Stimulated activated CD8-positive, alpha-beta memory T cell treated with anti-CD3 and anti-CD28 coated beads, Interleukin-15, amount 100 ng/mL, for 1 hour (primary cell): ENCODE measurements at places on chromosomes 5 and 9.

DNA sequence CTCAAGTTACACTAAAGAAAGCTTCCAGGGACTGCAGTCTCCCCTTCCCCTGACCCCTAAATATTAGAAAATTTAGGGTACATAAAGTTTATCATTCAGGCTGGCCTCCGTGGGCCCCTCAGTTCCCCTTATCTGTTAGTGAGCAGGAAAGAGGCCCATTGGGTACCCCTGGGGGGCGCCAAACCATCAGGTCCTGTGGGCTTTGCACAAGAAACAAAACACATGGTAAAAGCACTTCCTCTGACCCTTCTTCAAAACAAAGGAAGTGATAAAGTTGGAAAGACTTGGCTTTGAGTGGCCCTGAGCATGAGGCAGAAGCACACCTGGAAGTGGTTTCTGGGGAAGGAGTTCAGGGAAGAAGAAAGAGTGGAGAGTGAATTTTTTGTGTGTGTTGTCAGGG lies 213.0 kb downstream of the SMARCA2 start:
- no peak for DNase-seq

- DNase-seq, result no peak
Measured at GRCh38 chr5:83069096-83069799, 7.9 kb downstream of the TMEM167A start.

GRCh38 chr5:133919148-133920136 lies 49.0 kb downstream of the C5orf15 start:
- no peak for DNase-seq

DNA sequence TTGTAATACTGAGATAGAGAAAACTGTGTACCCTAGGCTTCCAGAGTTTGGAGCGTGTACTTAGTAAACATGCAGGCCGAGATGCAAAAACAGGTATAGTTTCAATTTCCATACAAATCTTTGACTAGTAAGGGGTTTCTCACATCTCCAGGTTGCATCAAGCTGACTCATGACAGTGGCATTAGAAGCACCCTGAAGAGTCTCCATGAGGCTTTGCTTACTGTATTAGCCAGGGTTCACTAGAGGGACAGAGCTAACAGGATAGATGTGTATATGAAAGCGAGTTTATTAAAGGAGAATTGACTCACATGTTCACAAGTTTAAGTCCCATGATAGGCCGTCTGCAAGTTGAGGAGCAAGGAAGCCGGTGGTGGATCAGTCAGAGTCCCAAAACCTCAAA lies 275.3 kb upstream of the CDH6 start:
- no peak for DNase-seq

GRCh38 chr5:104909803-104910202 lies 1347.2 kb upstream of the NUDT12 start:
- DNase-seq, result no peak

GRCh38 chr5:14884062-14884612 lies 12.6 kb upstream of the ANKH start:
- DNase-seq, result no peak

GRCh38 chr5:82168294-82168693 lies 109.9 kb downstream of the RPS23 start:
- DNase-seq, result no peak

DNA sequence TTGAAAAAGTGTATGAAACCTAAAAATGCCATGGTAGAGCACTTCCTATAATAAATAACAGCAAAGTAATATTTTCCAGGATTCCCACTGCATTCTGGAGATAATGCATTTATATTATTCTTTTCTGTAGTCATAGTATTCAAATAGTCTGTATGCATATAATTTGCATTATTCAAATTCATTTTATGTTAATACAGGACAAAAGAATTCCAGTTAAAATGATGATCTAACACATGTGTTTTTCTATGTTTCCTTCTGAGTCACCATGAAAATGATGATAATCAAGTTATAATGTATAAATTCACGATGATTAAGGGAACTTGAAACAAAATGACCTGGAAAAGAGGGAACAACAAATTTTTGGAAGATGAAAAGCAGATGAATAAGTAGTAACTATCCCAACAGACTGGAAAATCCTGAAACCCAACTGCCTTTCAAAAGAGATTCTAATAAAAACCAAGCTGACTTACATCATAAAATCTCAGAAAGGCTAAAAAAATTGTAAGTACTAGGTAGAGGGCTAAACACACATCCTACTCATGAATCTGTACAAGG lies 358.6 kb upstream of the PAPPA start:
- DNase-seq, result no peak

DNA sequence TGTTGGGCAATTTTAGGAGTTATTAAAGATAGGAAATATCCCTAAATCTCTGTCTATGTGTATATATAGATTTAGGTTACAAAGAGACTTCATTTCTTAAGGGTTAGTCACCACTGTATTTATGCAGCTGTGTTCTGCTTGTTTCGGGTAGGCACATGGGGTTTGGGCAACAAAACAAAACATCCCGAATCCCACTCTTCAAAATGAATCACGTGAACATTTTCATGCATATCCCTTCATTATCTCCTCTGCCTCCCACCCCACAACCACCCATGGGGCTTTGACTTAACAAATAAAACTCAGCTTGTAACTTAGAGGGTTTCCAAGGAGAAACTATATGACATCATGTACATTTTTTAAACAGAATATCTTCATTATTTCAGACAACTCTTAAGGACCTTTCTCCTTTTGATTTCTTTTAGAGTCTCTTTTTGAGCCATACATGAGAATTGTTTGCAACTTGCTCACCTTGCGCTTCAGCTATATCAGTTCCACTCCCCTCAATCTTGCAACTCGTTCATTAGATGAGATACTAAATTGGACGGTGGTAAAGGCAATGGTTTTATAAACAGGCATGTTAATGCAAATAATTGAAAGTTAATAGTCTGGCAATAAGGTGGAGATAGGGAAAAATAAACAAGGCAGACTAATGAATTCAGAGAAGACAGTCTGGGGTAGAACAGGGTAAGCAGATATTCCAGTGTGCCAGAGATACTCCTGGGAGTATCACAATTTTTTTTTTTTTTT lies 136.7 kb downstream of the CD180 start:
- no peak for DNase-seq
